ENCODE measurements at places on chromosomes 5 and 9.

DNA sequence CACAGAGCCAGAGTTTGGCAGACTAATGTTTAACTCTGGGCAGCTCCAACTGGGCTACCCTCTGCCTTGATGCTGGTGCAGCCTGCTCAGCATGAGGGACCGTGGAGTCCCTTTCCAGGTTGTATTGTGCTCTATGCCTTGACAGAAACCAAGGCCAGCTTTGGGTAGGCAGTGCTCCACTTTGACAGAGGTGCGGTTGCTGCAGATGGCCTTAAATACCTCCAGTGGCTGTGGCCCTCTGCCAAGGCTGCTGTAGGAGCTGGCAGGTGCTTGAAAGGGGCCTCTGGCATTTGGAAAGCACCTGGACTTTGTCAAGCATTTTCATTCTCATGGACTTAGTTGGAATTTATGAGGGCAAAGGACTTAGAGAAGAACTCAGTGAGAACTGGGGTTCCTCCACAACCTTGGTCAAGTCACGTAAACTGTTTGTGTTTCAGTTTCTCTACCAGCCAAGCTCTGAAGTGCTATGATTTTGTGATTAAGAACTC lies 249.7 kb upstream of the ZNF462 start:
- no peak for DNase-seq

- DNase-seq = no peak
Measured at GRCh38 chr5:92513067-92513466, 1068.0 kb downstream of the NR2F1-AS1 start.

DNA sequence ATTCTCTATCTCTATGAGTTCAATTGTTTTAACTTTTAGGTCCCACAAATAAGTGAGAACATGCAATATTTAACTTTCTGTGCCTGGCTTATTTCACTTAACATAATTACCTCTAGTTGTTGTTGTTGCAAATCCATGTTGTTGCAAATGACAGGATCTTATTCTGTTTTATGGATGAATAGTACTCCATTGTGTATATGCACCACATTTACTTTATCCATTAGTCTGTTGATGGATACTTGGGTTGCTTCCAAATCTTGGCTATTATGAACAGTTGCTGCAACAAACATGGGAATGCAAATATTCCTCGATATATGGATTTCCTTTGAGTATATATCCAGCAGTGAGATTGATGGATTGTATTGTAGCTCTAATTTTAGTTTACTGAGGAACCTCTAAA lies 36.3 kb downstream of the MEGF9 start:
- DNase-seq = no peak

GRCh38 chr9:15306068-15306756 lies 804 bp downstream of the TTC39B start:
- DNase-seq = no peak

GRCh38 chr9:133163504-133164172 lies at the start of gene GBGT1:
Gene GBGT1, minus strand, starts transcription at chr9:133163914. Its CDS starts 1,502 bp downstream, at chr9:133162412.
- no peak for DNase-seq

DNA sequence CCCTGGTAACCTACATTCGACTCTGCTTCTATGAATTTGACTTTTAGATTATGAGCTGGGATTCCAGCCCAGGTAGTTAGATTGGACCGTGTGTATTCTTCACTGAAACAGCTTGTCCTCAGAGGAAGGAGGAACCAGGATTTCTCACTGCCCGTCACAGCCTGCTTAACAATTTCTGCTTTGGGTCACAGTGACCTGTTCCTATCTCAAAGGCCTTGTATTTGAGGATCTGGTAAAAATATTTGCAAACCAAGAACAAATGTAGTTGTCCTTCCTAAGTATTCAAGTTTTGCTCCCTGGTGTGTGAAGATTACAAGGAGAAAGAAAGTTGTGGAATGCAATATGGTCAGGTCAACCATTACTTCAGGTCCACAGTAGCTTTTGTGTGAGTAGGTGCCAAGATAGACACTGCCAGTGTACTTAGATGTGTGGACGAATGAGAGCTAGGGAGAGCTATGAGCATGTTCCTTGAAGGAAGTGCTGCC lies 55.1 kb downstream of the KIF4B start:
- DNase-seq = no peak

GRCh38 chr9:134443174-134444037 lies 117.2 kb downstream of the RXRA start:
- peak; percentile 61 for DNase-seq

DNA sequence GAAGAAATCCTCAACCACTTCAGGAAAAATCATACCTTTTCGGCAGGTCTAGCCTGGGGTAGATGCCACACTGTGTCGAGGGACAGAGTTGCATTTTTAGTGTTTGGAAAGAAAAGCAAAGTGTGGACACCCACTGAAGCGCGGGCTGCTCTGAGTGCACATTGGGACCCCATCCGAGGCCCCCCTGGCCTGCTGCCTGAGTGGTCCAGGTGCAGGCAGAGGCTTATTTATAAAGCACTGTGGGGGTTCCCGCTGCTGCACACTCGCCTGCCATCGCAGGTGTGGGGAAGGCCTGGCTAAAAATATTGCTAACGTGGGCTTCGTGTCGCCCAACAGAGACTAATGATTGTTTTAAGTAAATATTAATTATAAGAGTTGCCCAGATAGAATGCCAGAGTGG lies 119.4 kb downstream of the CRB2 start:
- no peak for DNase-seq

GRCh38 chr5:107753427-107753826 lies 82.7 kb upstream of the EFNA5 start:
- no peak for DNase-seq

DNA sequence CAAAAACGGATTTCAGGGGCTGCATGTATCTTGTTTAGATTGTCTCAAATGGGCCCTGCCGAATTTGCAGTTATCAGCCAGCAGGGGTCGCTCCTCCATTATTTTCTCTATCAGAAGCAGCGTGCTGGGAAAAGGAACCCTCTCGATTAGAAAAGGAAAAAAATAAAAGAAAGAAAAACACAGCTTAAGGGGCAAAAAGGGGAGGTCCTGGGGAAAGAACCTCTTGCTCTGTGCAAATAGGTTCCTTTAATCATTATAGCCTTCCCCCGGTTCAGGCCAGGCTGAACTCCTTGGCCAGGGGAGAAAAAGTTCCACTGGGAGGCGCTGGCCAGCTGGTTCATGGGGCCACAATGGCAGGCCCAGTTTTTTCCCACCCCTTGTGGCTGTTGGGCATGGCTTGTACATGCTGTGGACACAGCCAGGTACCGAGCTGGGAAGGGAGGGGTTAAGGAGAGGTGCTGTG lies 25.0 kb upstream of the CAPSL start:
- DNase-seq = no peak

DNA sequence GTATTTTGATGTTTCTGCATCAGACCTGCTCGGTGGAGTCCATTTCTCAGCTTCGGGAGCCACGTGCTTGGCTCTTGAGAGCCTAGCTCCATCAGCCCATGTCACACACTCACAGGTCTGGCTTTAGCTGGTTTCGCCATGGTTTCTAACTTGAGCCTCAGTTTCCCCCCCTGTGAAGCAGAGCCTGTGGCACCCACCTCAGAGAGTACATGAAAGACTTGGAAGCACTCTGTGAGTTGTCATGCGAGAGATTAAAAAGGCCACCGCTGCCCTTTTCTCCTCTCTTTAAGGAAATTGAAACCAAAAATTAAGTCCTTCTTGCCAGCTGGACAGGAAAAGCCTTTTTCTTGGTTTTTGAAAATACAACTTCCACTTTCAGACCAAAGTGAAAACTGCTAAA lies 8.8 kb downstream of the TENT4A start:
- no peak for DNase-seq

GRCh38 chr9:2675834-2676233 lies 41.5 kb upstream of the KCNV2 start:
- no peak for DNase-seq

DNA sequence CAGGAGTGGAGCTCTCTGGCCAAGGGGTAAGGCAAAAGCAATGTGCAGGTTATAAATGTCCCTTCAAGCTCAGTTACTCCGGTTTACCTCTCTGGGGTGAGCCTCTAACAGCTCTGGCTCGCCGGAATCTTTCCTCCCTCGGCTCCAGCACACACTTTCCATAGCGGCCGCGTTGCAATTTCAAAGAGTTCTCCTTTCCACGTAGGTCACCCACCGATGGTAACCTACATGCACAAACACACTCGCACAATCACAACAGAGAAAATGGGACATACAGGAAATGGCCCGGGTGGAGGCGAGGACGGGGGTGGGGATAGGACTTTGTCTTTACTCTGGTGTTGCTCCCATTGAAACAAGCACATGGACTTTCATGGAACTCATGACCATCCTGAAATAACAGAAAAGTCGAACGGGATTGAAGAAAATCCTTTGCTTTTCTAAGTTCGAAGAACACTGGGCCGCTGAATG lies 1.2 kb downstream of the LHFPL2 start:
- DNase-seq = no peak

DNA sequence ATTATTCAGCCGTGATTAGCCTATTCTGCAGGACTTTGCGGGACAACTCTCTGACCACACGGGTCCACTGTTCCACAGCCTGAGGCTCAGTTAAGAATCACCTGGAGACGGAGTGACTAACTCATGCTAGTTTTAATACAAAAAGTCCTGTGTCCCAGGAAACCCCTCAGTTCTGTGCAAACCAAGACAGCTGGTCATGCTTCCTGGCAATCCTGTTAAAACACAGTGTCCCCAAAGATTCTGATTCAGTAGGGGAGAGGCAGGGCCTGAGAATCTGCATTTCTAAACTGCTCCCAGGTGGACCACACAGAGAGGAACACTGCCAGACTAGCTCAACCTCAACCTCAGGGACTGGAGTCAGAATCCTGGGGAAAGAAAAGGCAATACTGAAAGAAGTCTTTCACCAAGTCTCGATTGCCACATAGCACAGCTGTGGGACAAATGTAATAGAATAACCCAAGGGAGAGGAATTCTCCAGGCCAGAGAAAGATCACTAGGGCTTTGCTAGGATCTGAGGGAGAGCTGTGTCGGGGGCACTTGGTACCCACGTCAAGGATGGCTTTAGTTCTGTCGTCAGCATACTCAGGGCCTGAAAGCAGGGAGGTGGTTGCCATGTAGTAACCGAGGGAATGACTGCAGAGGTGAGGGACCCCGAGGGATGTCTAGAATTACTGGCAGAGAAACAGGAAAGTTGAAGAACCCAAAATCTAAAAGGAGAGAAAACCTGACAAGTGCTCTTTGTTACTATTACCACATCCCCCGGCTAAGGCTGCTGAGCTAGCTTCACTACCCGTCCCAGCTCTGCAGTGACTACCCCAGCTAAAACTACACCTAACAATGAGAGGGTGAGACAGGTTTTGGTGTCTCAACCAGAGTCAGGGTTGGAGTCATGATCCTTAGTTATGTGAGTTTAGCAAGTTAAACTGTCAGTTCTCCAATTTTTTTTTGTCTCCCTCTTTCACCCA lies 8.6 kb downstream of the SUSD1 start:
- DNase-seq = no peak

DNA sequence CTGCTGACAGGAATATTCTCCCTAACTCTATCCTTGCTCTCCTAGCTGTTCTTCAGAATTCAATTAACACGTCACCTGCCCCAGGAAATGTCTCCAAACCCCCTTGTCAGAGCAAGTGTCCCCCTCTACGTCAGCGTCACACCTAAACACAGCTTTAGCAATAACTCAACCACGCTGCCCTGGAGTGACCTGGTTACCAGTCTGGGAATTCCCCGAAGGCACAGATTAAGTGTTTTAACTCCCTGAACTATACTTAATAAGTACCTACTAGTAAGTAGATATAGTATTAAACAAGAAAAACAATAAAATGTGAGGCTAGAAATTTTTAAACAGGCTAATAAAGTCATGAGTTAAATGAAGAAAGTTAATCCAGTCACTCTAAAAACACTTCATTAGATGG lies 78.4 kb downstream of the FANCC start:
- DNase-seq = no peak

- no peak for DNase-seq
Measured at GRCh38 chr5:59485107-59485506, 408.4 kb downstream of the PDE4D start.

DNA sequence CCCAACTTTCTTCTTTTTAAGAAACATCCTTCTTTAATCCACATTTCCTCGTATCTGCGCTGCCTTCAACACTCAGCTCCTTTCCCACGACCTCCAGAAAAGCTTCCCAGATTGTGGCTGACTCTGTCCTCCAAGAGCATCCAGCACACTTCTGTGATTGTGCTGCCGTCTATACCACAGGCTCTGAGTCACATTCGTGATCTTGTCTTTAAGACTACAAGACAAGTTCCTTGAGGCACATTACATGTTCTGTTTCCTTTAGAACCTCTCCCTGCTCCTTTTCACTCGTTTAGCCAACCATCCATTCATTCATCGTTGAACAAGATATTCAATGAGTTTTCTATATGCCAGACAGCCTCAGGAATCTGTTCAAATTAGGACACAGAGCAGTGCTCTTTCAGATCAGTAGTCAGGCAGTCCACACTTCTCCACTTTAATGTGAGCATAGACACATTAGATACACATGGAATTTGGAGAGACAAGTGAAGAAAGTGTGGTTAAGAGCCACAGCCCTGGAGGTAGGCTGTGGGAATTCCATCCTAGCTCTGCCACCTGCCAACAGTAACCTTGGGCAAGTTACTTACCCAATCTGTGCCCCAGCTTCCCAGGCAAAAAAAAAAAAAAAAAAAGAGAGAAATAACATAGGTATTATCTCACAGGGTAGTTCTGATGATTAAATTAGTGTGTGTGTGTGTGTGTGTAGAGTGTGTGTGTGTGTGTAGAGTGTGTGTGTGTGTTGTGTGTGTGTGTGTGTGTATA lies 18.9 kb downstream of the WHRN start:
- no peak for DNase-seq

DNA sequence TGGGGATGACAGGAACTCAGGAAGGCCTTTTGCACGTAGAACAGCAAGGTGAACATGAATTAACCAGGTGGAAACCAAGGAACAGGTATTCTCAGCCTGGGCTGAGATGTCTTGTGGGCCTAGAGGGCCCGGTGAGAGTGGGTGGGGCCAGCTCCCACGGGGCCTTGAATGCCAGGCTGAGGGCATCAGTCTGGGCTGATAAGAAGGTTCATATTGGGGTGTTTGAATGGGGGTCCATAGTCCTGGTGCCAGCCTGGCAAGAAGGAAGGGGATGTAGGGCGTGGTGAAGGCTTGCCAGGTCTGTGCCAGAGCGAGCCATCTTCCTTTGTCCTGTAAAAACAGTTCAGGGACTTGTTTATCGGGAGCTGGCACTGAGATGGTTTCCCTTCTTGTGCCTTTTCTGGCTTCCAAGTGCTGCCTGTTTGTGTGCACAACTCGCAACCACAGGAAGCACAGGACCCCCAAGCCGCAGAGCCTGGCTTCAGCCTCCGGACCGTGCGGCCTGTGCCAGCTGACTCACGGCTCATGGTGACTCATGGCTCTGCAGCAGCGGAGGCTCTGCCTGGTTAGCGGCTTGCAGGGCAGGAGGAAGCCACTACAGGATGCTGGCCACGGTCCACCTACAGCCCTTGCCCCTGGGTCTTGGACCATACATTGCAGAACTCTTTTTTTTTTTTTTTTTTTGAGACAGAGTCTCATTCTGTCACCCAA lies 2.4 kb downstream of the CARD19 start:
- no peak for DNase-seq

GRCh38 chr5:79346420-79346824 lies 110.5 kb downstream of the JMY start:
- no peak for DNase-seq
